ENCODE measurements at places on chromosomes 5 and 9. TPM values are rescaled to one million over a fixed set of nuclear protein-coding genes. Genes with fewer than 3 reads are reported as not detected.

CDKN2B-AS1 gene
- total RNA-seq = 7.0 TPM

PCA3 gene
- not detected for total RNA-seq

EDIL3 gene
- total RNA-seq = 45.8 TPM

- no peak for DNase-seq
Measured at GRCh38 chr5:174065528-174066197, 20.2 kb downstream of the NSG2 start.

GRCh38 chr5:177588413-177588909 is 3.5 kb upstream of the TMED9 start:
- no peak for DNase-seq

DNA sequence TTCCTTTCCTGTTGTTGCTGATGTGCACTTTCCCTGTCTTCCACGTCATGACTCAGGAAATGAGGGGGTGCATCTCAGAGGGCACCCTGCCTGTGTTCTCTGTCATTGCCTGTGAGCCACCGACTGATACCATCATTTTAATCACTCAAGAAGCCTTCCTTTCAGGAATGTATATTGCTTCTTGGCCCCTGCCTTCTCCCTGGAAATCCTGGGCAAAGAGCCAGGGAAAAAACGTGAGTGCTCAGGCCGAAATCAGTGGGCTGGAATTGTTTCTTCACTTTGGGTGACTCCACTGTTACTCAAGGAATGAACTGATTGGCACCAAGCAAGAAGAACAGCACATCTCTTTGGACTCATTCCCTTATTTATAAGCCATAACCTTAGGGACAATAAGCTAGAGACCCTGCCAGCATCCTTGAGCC is 126.1 kb downstream of the SNX18 start:
- peak; percentile 62 for DNase-seq

- DNase-seq = peak; percentile 64
Measured at GRCh38 chr5:10283927-10284635, 23.6 kb downstream of the CMBL start.

DNA sequence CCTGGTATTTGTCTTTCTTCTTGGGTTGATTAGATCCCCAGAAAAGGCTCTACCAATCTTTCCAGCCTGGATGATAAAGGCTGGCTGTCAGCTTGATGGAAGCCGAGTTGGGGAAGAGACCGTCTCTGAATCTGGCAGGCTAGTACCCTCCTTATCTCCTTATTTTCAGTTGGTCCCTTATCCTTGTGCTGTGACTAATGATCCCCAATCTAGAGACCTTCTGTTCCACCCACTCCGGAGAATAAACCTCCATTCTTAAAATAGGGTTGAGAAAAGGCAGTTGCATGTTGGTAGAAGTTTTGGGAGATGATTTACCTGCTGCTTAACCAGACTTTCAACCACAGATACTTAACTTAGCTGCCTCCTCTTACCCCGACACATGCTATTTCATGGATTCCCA is 52.3 kb downstream of the PRKACG start:
- DNase-seq = no peak

DNA sequence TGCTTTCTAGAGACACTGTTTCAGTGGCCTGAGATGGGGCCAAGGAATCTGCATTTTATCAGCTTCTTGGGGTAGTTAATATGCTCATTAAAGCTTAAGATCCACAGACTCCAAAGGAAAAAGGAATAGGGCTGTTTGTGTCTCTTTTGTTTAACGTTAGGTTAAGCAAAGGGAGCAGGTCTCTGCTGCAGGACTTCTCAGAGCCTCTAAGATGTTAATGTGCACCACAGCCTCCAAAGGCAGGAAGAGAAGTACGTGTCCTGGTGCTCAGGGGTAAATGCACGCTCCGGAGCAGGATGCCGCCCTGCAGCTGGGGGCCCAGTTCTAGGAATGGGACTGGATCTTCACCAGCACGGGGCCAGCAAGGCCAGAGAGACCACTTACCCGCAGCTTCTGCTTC is 19.6 kb downstream of the SPARC start:
- no peak for DNase-seq

All from RPMI7951 (cell line).